D721Med (cell line): ENCODE measurements at places on chromosomes 3 and 15.

- DNase-seq, result no peak
Measured at GRCh38 chr15:44132057-44132456, 63.0 kb downstream of the FRMD5 start.

- no peak for DNase-seq
Measured at GRCh38 chr3:39896184-39896583, 86.8 kb downstream of the MYRIP start.

GRCh38 chr15:90812958-90813265 lies 55.5 kb upstream of the FURIN start:
- no peak for DNase-seq

DNA sequence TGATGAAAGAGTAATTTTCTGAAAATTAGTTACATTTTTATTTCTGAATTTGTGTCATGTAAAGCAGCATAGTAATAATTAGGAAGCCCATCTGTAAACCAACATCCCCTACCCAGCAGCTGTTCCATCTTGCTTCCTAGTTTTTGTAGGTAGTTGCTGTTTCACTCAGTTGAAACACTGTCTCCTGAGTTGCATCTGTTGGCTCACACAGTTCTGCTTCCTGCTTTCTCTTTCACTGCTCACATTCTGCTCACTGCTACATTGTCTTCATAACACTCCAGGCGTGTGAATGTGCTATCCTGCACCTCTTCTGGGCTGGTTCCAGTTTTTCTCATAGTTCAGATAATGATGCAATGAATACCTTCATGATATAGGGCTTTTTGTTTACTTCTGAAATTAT lies 123.4 kb downstream of the EPHB1 start:
- DNase-seq, result no peak

DNA sequence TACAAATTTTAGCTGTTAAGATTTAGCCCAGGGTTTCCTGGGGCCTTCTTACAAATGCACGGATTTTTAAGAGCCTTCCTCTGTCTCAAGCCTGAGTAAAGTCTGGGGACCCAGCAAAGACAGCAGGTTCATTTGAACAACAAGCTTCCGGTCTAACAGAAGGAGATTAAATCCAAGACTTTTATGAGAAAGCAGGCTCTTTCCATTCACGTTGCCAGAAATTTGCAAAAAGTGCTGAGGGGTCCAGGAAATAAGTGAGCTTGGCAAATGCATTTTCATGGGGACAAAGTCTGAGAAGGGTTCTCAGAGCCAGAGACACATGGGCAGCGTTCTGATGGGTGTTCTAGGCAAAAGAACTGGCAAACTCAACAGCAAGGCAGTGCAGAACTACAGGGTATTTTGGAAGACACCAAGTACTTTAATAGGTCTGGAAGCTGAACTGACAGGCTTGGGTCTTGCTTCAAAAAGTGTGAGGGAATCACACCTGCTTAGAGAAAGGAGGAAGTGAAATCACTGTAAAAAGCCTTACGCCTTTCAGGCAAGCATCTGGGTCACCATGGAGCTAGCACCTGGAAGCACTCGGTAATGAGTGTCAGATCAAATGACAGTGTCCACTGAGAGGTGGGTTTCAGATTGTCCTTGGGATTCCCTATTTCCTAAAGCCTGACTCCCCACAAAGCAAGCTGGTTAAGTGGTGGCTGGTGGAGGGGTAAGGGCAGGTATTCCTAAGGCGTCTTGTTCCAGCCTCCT lies 115.8 kb upstream of the ARHGEF3 start:
- no peak for DNase-seq

DNA sequence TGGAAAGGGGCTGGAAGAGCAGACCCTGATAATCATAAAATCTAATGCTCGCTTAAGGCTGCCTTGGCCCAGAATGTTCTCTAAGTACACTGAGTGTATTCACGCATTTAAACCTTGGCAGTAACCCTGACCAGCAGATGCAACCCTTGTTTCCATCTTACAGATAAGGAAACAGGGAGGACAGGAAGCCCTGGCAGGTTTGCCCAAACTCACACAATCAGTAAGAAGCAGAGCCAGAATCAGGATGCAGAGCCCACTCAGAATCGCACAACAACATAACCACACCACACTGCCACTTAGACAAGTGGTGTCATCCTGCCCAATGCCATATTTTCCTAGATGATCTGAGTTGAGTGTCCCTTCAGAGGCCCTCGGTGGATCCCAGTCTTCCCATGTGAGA lies 214.5 kb upstream of the HES1 start:
- no peak for DNase-seq

DNA sequence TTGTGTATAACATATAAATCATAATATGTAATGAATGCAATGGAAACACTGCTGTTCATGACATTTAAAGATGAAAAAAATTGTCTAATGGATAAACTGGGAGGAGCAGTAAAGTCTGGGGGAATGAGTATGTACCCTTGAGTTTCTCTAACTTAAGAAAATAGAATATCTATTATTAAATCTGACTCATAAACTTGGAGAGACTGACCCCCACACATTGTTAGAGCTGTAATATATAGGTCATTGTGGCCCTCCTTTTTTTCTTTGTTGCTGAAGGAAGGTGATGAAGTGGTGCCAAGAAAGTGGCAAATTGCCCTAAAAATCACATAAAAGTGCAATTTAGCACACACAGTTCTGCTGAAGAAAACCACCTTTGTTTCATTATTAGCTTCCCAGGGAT lies 389.8 kb upstream of the RARB start:
- DNase-seq, result no peak

GRCh38 chr3:125116311-125117080 lies 60.7 kb upstream of the HEG1 start:
- no peak for DNase-seq

DNA sequence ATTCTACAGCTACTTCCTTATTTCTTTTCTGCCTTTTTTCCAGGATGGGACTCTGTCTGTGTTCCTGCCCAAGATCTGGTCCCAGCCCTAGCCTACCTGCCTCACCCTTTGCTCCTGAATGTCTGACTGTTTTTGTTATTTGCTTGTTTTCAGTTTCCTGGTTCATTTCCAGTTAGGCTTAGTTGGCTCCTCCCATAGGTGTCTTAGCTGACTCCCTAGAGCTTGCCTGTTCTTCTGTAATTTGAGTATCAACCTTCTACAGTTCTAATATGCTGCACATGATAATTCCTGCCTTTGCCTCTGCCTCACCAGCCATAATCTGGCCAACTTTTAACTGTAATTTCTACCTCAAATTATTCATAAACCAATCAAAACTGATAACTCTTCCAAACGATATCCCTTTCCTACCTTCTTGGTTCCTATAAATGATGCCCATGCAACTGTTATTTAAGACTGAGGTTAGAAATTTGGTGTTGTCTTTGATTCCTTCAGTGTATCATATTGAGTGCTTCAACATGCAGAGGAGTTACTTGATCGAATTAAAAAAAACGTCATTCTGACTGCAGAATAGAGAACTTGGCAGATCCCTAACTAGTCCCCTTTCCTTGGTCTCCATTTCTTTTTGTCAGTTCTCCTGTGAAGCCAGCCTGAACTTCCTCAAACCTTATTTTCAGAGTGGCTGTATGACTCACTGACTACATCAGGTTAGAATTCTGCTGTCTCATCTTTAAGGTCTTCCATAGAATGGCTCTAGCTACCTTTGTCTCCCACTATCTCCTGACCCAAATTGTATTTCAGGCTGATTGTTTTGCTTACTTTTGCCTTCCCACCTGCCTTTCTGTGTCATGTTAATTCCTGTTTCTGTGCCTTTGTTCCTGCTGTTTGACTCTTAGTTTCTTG lies 8.4 kb downstream of the GOLM2 start:
- DNase-seq, result no peak

DNA sequence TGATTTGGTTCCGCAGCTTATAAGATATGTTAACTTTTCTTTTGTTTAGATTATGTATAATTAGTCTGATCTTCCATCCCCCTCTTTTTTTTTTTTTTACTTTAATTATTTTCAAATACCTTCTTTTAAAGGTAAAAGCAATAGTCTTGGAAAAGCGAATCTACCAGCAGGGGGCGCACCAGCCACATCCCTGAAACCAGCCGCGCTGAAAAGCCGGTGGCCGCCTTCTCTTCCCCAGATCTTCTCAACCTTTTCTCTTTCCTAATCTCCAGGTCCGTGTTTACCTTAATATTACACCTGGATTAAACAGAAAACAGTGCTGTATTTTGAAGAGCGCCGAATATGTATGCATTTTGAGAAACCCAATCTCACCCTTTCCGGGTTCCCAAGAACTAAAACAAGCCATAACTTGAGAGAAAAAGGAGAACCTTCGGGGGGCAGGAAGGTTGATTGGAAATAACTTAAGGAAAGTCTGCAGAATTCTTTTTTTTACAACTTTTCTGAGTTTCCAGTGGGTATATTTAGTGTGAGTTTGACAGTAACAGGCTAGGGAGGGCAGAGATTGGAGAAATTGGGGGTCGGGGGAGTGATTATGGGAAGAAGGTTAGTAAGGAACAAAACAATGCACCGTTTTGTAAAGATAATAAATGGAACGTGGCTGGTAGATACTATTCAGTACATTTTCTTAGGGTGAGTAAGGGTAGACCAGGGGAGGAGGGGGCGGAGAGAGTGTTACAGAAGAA lies 2.0 kb upstream of the SOX2 start:
- no peak for DNase-seq

DNA sequence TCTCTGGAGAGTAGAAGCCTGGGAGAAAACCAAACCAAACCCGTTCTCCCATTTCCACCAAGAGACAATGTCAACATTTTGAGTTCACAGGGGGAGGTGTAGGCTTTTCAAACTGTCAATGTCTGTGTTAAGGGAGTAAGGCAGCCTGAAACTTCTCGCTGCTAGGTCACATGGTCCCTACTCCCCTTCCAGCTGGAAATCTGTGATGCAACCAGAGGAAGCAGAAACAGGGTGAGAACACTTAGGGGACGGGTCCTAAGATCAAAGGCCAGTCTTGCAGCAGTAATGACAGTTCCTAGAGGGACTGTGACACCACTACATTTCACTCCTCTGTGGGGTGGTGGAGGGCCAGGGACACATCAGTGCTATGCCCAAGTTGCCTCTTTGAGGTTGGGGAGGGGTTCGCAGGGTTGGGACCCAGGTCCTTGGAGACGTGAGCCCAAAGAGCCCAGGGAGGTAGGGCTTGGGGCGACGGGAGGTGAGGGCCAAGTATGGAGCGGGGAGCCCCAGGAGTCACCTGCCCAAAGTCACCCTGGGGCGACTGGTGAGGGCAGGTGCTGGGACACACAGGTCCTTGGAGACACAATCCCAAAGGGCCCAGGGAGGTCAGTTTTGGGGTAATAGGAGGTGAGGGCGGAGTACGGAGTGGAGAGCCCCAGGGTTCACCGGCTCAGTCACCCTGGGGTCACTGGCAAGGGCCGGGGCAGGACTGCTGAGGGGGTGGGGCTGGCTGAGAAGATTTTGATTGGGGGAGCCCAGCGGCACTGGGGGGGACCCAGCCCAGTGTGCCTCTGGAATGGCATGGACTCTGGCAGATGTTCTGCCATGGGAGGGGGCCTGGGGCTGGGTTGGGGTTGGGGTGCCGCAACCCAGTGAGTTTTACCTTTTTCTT lies 582 bp downstream of the GOLGA6L2 start:
- DNase-seq, result no peak

- no peak for DNase-seq
Measured at GRCh38 chr3:183924956-183925355, 40.3 kb upstream of the PARL start.

GRCh38 chr3:173275740-173276139 lies 121.8 kb upstream of the NLGN1 start:
- no peak for DNase-seq

GRCh38 chr3:127137757-127138536 lies 55.0 kb upstream of the PRR23E start:
- no peak for DNase-seq

DNA sequence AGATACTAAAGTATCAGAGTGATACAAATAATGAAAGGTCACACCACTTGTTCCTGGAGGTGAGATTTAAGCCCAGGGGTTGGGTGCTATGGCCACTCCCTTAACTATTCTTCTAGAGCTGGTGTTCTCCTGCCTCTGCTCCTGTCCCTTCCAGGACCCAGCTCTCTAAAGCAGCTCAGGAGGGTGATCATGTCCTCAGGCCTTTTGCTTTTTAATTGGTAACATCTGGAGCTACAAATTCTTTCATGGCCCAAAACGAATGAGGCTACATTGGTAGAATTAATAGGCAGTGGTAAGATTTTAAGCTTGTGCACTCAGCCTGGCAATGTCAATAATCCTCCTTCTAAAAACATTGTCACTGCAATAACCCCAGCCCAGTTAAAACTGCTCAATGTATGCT lies 38.2 kb upstream of the CNOT10 start:
- DNase-seq, result no peak

DNA sequence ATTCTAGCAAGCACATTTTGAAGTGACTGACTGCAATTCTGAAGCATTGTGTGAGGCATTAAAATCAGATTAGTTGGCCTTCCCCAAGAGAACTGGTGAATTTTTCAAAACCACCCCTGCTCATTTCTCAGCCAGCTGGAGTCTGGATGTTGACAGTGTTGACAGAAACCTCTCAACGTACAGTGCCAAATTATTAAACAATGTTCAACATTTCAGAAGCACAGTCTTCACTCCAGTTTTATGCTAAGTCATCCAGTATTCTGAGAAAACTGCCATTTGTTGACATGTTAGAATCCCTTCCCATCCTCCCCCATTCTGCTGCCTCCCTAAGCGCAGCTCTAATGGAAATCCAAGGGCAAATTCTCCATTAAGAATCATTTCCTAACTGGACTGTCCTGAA lies 369.3 kb upstream of the TRIM42 start:
- no peak for DNase-seq

GRCh38 chr3:196541684-196542445 lies 26.5 kb downstream of the WDR53 start:
- no peak for DNase-seq

DNA sequence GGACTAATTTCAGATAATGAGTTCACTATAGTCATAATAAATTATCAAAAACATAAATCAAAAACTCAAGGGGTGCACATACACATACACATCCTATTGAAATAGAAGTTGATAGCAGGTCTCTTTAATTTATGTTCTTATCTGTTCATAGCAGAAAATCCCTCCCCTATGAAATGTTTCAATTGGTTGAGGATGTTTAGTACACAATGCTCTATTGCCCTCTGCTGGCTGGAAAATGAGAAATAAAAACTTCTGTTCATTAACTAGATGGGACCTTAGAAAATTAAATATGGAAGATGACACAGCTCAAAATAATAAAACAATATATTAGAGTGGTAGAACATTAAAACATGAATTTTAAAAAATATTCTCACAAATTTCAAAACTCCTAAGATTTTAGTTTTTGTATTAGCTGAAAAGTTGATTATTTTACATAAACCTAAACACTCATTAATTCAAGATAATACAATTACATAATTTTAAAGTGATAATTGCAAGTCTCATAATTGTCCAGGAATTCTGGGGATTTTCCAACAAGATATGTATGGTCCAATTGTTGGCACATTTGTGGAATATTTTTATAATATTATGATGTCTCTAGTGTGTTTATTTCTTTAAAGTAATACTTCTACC lies 735.0 kb downstream of the ROBO1 start:
- no peak for DNase-seq
